NCI-H774 (cell line): ENCODE measurements at places on chromosomes 2 and 18.

GRCh38 chr2:195238826-195239225 lies 418.2 kb upstream of the SLC39A10 start:
- DNase-seq, result no peak

GRCh38 chr2:9311488-9311887 lies 104.9 kb downstream of the ASAP2 start:
- DNase-seq, result no peak

- no peak for DNase-seq
These were observed 46.0 kb downstream of the MRPS5 start for GRCh38 chr2:95075440-95076132.

DNA sequence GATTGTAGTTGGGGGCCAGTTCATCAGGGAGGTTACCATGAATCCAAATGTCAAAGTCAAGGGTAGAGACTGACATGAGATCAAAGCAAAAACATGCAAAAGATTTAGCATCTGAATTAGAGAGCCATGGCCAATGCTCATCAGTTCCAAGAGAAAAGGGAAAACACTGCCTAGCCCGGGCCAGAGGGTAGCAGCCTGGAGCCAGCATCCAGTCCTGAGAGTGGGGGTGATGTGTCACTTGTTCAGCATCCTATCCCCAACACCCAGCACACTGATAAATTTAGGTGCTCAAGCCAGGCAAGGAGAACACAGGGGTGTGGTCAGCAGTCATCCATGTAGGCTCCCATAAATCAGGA lies 76.9 kb upstream of the PPP1CB start:
- DNase-seq, result no peak

- DNase-seq, result no peak
These were observed 621.9 kb upstream of the SOX11 start for GRCh38 chr2:5070257-5070656.

DNA sequence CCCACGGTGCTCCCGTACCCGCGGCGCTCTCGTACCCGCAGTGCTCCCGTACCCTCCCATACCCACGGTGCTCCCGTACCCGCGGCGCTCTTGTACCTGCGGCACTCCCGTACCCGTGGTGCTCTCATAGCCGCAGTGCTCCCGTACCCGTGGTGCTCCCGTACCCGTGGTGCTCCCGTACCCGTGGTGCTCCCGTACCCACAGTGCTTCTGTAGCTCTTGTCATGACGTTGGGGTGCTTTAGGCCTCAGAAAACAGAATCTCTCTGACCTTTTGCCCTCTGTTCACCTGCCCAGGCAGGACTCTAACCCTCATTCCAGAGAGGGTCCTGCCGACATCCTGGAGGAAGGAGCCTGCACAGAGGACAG lies 35.3 kb downstream of the SLC66A2 start:
- DNase-seq, result no peak
